ENCODE measurements at places on chromosomes 1 and 21.

DNA sequence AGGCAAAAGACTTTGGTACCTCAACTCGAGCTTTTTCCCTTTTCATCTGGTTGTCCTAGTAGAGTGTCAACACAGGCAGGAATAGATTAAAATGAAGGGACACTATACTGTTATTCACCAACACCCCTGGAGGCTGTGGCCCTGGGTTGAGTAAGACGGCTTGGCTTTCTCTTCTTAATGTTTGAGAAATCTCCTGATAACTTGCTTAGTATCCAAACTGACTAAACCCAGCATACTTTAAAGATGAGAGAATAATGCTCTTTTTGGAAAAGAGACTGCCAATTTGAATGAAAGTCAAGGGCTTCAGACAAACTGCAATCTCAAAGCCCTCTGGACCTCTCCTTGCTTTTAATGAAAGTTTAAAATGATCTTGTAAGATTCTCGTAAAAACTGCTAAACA lies 2.6 kb upstream of the SLC30A1 start:
- no peak for DNase-seq

GRCh38 chr1:227433663-227434341 lies 115.5 kb upstream of the CDC42BPA start:
- DNase-seq = no peak

DNA sequence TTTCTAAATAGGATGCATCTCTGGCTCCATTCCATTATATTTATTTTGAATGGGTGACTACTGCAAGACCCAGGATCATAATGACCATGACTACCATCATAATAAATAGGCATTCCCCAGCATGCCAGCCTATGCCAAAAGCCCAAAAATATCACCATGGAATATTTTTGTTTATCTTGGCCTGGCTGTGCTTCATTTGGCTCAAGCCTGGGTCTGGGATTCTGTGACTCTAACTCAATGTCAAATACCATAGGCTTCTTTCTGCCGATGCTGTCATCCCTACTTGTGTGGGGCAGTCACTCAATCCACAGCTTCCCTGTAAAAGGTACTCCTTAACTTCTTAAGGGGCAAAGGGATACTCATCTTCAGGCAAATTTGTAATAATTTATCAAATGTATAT lies 66.6 kb downstream of the DIRAS3 start:
- no peak for DNase-seq

DNA sequence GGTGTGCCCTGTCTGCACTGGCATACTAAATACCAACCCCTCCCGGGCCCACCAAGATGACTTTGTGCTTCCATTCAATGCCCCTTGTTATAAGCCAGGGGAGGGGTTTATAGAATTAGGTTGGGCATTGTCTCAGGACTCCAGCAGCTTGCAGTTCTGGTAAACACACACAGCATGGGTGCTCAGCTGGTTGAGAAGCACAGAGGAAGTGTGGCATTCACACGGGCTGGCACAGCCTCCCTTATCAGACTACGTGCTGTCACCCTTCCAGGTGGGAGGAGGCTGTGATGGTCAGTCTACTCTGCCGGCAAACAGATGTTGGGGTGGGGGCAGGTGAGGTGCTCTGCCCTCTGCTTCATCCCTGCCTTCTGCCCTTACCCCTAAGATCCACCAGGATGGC lies 15.0 kb upstream of the SLC6A17 start:
- DNase-seq = no peak

DNA sequence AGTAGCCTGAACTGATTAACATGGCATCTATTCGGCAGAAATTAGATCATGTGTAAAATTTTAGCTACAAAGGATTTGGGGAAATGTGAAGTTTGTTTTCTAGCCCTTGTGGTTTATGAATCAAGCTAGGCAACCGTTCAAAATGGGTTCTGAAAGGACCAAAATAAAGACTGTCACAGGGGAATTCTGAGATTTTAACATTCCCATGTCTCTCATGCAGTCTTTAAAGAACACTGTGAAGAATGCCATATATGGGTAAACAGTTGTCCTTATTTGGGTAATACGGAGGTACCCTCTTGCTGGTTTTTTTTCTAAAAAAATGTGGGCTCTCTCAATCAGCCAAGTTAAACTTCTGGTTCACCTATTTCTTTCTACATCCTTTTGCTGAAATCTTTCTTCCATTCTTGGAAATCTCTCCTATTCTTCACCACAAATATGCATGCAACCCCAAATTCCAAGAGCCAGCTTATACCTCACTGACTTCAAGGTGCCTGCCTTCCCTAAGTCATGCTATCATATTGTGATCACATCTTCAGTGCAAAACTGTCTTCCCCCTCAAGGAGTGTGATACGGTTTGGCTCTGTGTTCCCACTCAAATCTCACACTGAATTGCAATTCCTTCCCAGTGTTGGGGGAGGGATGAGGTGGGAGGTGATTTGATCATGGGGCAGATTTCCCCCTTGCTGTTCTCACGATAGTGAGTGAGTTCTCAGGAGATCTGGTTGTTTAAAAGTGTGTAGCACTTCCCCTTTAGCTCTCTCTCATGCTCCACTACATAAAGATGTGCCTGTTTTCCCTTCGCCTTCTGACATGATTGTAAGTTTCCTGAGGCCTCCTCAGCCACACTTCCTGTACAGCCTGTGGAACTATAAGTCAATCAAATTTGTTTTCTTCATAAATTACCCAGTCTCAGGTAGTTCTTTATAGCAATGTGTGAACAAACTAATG lies 308.7 kb downstream of the TTLL7 start:
- DNase-seq = no peak

DNA sequence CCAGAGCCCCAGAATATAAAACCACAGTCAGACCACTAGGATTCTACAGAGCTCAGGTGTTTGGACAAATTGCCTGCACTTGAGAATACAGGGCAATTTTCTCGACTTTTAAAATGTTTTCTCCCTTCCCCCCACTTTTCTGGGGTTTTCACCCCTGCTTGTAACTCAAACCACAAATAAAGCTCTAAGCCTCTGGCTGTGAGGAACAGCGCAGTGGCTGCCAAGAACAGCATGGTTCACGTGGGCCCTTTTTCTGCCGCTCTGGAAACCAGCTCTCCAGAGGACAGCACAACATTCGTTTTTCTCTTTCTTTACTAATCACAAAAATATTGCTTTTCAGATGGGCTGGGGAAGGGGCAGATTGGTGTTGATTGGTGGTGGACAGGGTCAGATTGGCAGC lies 102.2 kb upstream of the JUN start:
- DNase-seq = peak; percentile 39

DNA sequence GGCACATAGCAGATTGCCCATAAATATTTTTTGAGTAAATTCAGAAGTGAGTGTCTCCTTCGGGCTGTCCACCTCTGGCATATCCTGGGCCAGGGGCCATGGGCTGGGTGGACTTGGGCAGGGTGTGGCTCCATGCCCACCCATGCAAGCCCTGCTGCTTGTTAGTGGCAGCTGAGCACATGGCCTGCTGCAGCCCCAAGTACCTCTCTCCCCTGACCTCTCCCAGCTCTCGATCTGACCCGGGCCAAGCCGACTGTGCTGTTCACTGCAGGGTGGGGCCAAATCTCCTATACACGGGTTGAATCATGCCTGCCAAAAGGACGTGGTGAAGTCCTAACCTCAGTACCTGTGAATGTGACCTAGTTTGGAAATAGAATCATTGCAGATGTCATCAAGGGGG lies 132.5 kb upstream of the C1orf174 start:
- DNase-seq = no peak

DNA sequence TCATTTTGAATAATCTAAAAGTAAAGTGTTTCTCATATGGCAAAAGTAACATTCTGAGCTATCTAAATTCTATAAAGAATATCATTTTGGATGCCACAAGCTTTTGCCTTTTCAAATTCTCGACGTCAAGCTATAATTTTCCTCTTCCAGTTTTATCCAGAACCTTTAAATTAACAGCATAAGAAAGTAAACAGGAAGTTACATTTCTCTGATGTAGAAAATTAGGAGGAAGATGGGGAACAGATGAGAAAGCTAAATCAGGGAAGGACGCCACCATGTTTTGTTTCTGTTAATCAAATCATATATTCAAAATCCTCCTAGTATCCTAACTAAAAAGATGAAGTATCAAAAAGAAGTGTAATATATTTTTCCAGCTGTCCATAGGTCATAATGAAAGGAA lies 8.8 kb upstream of the CAMSAP2 start:
- DNase-seq = no peak

DNA sequence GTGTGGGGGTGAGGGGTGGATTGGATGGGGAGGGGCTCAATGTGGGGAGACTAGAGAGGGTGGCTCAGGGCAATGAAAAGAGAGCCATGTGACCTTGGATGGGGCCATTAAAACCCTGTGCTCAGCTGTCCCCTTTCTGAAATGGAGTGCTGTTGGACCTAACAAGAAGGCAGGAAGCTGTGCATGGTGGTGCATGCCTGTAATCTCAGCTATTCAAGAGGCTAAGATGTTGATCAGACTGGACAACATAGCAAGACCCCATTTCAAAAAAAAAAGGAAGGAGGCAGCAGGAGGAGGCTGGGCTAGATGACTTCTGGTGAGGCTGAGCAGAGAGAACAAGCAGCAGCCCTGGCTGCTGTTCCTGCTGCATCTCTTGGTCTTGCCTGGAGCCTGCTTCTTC lies 7.0 kb downstream of the OPRD1 start:
- DNase-seq = no peak

DNA sequence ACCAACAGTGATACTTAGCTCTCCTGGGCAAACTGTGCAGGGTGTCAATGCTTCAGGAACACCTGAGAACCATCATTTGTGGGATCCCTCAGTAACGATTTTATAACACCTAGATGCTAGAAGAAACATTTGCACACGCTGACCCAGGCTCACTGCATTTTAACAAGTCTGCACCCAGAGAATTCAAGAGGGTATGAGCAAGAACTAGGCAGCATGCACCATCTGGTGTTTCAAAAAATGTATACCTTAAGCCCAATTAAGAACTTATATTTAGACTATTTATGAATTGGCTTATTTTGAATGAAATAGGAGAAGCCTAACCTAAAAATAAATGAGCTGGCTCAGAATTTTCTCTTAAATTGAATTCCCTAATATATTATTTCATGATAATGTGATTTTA lies 400.5 kb downstream of the GPATCH2 start:
- no peak for DNase-seq

- no peak for DNase-seq
These were observed 268.5 kb downstream of the SPATA17 start for GRCh38 chr1:217899614-217900013.

- no peak for DNase-seq
These were observed 566.8 kb upstream of the USP24 start for GRCh38 chr1:55781944-55782482.

DNA sequence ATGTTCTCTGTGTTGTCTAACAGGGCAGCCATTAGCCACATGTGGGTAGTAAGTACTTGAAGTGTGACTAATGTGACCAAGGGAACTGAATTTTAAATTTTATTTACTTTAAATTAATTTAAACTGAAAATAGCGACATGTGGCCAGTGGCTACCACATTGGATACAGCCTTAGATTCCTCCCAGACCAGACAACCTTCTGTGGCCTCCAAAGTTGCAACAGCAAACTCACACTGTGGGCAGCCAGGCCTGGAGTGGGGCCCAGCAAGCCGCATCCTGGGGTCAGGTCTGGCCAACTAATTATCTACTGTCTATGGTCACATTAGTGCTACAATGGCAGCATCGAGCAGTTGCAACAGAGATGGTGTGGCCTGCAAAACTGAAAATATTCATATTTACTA lies 11.7 kb downstream of the EIF2D start:
- DNase-seq = no peak

DNA sequence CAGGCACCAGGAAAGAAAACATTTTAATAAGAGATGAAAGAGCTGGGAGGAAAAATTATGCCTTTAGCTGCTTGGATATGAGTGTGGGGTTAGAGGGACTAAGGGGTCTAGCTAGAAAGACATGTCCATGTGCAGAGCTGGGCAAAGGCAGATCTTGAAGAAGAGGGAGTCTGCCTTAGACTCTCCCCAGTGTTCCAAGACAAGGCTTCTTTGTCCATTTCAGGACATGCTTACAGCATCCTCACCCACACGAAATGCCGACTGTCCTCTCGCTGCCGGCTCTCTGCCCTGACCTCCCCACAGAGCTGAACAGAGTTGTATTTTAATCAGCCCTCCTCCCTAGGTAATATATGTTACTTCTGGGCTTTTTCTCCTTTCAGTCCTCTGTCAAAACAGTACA lies 100.7 kb upstream of the ATP1B1 start:
- no peak for DNase-seq

GRCh38 chr1:207962716-207963426 lies 51.9 kb upstream of the CD34 start:
- no peak for DNase-seq

GRCh38 chr1:3326516-3327388 lies 127.7 kb upstream of the ARHGEF16 start:
- DNase-seq = no peak

DNA sequence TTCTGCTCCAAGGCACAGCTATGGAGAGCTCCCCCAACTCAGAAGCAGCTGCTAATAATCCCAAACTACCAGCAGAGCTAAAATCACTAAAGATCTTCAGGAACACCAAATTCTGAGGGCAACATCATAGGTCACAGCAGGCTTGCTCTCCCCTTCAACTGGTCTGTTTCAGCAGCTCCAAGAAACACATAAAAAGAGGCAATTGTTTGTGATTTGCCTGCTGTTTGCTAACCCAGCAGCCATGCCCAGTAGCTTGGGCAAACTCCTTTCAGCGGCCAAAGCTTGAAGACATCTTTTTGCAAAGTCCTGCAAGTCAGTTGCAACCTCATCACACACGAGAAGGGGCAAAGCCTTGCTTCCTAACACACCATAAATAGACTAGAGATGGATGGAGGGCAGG lies 8.9 kb downstream of the ERI3 start:
- DNase-seq = no peak

- no peak for DNase-seq
These were observed 32.3 kb downstream of the SLC9A1 start for GRCh38 chr1:27122652-27123051.

DNA sequence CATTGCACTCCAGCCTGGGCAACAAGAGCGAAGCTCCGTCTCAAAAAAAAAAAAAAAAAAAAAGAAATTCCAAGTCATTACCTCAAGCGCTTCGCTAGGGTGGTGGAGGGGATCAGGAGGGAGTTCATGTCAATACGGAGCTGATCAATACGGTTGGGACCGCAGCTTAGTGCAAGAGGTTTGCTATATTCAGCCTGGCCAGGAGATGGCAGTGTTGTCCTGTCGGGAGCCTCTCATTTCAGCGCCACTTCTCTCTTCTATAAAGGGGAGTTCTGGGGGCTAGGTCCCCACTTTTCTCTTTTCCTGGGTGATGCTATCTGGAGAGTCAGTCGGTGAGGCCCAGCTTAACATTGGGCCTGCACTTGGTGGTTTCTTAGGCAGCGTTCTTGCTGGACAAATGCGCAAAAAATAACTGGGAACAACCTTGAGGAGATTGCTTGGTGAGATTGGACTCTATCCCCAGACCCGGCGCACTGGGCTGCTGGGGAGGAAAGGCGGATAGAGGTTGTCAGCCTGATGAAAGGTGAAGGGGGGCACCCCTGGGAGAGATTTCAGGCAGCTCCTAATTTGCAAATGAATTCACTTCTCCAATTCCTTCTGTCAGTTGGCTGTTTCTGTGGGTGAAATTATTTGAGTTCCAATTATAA lies 40.4 kb downstream of the KIAA0040 start:
- peak; percentile 73 for DNase-seq

DNA sequence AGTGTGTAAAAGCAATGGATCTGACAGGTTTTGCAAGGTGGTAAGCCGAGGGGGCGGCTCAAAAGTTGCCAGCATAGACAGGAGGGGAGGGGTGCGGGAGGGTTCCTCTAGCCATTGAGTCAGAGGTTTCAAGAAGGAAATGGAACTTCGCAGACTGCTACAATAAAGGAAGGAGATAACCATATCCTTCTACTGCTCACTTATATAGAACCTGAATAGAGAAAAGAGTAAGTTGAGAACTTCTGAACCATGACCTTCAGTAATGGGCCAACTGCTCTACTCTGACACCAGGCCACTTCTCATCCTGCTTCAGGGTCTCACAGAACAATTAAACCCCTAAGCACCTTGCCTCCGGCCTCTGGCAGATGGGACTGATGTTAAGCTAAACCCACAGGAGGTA lies 26.3 kb upstream of the BCAR3 start:
- DNase-seq = no peak
